ENCODE measurements at places on chromosomes 7 and 10. TPM values are rescaled to one million over a fixed set of nuclear protein-coding genes. Genes with fewer than 3 reads are reported as not detected.

DNA sequence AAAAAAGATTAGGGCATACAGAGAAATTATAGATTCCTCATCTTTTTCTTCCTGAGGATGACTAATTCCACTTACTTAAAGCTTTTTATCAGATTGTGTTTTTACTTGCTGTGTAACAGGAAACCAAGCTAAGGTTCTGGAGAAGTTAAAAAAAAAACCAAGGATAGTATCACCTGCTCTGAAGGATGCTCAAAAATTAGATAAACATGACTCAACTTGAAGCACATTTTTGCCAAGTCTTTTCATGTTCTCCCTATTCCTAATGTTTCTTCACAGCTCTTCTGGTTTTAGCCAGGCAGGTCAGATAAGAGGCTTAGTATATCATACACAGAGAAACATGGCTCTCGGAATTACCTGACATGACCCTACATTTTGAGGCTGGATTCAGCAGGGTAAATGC, 90.3 kb downstream of the CPEB3 start:
- no peak for DNase-seq

- no peak for DNase-seq
Measured at GRCh38 chr10:72802332-72802731, 91.2 kb upstream of the OIT3 start.

DNA sequence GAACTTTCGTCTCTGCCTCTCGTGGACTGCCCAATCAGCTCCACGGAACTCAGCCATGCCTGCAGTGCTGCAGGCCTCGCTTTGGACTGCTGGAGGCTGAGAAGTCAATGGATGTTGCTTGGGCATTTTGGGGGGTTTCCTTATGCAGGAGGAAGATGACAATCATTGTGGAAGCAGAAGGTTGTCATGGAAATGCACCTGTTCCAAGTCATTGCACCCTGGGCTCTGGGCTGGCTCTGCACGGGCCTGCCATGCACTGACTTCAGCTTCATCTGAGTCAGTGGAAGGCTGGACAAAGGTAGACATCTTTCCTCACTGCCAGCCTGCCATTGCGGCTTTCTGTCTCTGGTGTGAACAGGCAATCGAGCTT, 217.3 kb downstream of the RPS24 start:
- no peak for DNase-seq

- DNase-seq = no peak
Measured at GRCh38 chr7:83305027-83305426, 142.3 kb upstream of the PCLO start.

DNA sequence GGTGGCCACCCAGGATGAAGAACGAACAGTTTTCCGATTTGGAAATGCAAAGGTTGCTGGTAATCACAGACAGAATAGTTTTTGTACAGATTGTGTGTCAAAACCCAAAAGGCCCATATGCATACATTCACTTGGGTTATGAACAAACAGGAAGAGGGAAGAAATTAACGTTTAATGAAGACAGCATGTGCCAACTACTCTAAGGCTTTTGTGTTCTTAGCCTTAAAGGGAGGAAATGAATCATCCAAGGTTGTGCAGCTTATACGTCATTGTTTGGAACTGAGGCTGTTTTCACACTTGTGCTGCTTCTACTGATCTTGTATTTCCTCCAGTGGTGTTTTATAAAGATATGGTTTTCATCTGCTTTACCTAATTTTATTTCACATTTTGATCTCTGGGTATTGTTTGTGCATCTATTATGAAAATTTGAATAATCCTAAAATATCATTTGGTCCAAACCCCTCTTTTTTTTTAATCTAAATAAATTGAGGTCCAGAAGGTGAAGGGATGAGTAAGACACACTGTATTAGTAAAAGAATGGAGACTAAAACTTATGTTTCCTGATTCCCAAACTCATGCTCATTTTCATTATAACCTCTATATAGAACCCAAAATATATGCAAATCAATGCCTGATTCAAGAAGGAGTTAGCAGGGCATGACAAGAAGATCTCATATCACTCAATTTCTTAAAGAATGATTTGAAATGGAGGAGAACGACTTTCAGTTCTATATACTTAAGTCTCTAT, 373.1 kb downstream of the THSD7A start:
- DNase-seq = peak; percentile 2

GRCh38 chr10:88234297-88234696, 348.8 kb downstream of the RNLS start:
- DNase-seq = no peak

GRCh38 chr7:117067340-117067739, 114.0 kb downstream of the ST7 start:
- no peak for DNase-seq

DNA sequence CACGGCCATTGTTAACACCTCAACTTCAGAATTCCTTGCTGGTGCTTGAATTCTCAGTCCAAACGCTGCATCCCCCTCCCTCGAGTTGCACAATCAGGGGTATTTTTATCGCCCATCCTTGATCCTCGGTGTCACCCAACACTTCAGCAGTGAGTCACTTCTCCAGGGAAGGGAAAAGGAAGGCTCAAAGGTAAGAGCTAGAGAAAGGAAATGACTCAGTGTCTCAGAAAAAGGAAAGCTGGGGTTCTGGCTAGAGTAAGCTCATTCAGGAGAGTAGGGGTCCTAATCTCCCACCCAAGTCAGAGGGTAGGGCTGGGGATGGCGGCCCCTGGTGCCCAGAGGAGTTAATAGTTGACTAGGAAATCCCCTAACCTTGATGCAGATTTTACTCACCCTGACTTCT, 39.8 kb upstream of the TRIM8 start:
- no peak for DNase-seq

The PSD gene
- 16.7 TPM for total RNA-seq

The FAM149B1 gene
- total RNA-seq = 5.9 TPM
